ENCODE measurements at places on chromosomes 3 and 15.
A peak's percentile ranks its signal among the peaks of the same experiment; 100 is the strongest.

GRCh38 chr15:48507416-48508065 is 138.0 kb downstream of the FBN1 start:
- no peak for DNase-seq

DNA sequence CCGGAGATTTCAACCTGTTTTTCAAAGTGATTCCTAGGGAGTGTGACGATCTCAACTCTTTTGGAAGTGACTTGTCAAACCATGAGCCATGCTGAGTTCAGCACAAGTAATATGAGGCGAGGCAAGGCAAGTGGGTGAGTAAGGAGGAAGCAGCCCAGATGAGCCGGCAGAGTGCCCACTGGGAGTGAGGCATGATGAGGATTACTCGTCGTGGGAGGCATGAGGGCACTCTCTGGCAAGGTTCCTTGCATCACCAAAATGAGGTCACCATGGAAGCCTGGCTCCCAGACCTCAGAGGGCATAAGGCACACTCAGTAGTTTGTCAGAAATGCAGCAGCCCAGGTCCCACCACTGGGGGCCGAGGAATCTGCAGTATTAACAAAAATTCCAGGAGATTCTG is 636.1 kb downstream of the MAGI1 start:
- DNase-seq: no peak

DNA sequence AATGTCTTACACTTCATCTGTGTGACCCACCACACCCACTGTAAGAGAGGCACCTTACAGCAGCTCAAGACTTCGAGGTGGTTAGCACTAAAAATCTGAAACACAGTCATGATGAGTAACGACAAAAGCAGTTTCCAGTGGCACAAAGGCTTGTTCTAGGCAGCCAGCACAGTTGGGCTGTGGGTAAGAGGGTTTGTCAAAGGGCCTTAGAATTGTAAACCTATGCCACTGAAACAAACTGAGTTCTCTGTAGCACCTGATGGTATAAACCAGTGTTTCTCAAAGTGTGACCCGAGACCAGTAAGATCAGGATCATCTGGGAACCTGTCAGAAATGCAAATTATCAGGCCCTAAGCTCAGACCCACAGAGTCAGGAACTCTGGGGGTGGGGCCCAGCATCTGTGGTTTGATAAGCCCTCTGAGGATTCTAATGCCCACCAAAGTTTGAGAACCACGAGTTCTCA is 36.5 kb downstream of the DAPK2 start:
- peak; percentile 31 for DNase-seq

DNA sequence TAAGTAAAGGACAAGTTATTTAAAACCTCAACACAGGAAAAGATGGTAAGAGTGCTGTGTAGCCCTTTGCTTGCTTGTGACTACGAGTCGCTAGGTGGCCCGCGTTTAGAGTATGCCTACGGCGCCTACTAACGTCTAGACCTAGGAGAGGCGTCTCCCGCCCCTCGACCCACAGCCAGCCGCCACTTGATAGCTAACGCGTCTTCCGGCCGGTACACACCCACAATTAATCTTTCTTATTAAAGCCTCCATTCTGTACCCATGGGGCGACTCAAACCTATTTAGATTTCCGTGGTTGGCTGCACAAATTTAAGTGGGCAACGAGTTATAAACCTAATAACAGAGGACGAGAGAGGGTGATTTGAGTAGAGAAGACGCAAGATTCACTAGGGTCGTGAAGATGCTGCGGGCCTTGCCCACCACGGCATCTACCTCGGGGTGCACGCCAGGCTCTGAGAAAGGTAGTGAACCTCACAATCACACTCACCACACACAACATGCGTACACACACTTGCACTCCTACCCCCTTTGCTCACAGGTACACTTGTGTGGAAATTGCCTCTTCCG is 12.0 kb downstream of the SOX2 start:
- no peak for DNase-seq

GRCh38 chr15:60363087-60363549 is 34.7 kb downstream of the ANXA2 start:
- DNase-seq: no peak
